ENCODE measurements at places on chromosomes 1 and 21.

GRCh38 chr1:57156907-57157306 lies 191.1 kb upstream of the C8B start:
- no peak for DNase-seq

DNA sequence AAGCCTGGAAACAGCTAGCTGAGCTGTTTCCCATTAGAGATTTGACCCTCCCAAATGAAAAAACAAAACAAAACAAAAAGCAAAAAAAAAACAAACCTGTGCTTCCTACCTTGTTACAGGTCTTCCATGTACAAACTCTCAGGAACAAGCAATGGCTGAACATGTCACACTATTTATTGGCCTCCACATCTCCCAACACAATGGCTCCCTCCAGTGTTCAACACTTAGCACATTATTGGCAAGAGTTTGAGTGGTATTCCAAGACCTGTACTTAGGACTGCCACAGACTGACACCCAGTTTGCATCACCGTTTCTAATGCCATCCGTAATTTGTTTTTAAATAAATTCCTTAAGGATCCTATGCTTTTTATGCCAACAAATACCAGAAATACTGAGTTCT lies 195.0 kb upstream of the OLFM3 start:
- no peak for DNase-seq

- no peak for DNase-seq
Measured at GRCh38 chr21:45290948-45291612, 3.4 kb upstream of the POFUT2 start.

- peak; percentile 54 for DNase-seq
Measured at GRCh38 chr1:43367026-43367903, 546 bp downstream of the ELOVL1 start.

DNA sequence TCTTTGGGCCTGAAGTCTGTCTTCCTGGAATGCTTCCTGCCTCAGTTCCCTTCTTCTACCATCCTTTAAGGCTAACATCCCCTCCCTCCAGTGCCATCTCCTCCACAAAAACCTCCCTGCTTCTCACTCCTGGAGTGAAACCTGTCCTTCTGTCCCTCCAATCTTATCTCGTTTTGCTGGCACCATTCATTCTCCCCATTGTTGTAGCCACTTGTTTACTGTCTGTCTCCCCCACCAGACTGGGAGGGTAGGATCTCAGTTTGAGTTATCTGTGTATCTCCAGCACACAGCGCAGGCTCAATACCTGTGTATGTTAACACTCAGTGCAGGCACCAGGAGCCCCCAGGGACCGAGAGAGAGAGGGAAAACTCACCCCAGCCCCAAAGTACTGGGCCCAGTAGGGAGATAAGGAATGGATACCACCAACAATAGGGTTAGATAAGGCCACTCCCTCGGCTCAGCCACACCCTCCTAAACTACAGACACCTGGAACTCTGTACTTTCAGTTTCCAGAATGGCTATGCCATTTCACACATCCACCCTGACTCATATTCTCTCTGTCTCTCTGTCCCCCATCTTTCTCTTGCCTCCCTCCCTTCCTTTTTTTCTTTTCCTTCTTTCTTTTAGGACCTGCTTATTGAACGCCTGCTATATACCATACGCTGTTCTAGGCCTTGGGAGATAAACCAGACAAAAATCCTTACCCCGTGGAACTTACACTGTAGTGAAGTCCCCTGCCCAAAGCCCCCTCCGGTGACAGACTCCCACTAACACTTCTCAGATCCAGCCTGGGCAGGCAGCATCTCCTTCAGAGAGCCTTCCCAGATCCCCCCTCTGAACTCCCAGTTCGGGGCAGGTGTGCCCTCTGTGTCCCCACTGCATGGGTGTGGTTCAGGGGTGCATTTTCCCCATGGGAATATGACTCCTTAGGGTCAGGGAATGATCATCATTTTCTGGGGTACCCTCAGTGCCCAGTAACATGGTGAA lies 3.3 kb upstream of the SSBP3 start:
- no peak for DNase-seq

DNA sequence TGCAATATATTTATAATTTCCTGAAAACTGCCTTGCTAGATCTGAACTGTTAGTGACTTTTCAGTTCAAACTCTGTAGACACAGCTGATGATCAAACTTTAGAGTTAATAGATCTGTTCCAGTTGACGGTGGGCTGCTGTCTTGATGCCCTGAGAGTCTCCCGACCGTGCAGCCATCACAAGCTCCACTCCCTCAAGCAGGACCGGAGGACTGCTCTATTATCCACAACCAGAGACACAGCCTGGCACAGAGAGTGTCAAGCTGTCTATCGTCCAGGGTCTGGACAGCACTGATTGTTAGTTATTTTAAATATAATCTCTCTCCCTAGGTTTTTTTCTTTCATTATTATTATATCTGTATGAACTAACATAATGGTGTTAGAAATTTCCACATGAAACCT lies 8.0 kb downstream of the CHODL start:
- DNase-seq: no peak

- DNase-seq: no peak
Measured at GRCh38 chr1:236351875-236352573, 42.1 kb upstream of the EDARADD start.

DNA sequence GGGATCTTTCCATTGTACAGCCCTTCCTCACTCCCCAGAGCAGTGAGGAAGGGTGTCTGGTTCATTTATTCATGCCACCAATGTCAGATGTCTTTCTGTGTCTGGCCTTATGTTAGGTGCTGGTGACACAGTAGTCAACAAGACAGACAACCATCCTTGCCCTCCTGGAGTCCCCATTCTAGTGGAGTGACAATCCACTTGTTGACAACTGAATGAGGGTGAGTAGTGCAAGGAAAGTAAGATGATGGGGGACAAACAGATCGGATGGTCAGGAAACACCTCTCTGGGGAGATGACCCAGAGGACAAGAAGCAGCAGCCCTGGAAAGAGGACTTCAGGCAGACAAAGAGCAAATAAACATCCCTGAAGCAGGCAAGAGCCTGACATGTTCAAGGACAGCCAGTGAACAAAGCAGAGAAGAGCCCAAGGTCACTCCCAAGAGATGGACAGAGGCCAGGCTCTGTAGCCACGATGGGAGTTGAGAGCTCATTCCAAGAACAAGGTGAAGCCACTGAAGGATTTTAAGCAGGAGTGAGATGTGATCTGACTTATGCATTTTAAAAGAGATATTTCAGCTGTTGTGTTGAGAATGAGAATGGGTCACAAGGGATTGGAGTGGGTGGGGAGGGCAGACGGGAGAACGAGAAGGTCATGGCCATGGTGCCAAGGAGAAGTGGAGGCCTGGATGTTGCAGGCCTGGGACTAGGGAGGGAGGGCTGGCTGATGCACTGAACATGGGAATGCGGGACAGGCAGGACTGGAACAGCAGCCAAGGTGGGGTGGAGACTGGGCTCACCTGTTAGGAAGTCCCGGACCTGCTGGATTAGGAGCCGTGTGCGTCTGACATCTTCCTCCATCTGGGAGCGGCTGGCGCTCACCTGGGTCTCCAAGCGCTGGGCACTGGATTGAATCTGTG lies 30.2 kb downstream of the LAMB3 start:
- no peak for DNase-seq

GRCh38 chr1:20281801-20282200 lies 8.9 kb upstream of the VWA5B1 start:
- DNase-seq: no peak

- no peak for DNase-seq
Measured at GRCh38 chr1:205569411-205570172, 62.2 kb downstream of the ELK4 start.

DNA sequence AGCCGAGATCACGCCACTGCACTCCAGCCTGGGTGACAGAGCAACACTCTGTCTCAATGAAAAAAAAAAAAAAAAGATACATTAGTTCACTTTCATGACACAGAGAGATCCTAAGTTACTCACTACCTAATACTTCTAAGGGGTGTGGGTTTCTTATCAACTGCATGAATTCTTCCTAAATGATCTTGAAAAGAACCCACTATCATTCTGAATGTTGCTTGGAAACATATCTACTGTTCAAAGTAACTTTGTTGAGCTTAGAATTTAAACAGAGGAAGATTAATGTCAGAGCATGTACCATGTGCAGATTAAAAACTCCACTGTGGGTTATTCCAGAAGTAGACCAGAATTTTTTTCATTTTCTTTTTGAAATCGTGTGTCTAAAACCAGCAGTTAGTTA lies 241.5 kb downstream of the LTN1 start:
- no peak for DNase-seq

DNA sequence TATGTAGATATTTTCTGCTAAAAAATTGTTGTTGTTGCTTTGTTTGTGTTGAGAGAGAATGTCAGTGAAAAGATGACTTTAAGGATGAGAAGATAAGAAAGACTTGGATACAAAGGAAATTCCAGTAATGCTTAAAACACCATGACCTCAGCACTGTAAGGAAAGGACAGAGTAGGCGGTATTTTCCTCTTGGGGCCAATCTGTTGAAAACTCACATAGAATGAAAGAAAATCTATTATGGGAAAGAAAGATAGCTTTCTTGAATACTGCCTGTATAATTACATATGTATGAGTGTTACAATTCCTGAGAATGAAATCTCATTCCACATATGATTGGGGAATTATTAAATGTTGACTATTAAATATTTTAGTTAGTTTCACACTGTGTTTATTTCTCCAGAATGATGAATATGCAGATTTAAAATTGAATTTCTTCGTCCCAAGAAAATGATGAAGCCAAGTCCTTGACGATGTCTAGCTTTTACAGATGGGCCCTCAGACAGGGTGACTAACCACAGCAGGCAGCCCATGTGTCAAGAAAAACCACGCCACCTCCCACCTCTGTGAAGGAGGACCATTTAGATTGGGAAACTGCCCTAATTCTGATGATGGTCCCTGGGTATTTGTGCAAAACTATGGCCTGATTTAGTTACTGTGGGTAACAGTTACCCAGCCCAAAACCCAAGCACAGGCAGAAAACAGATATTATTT lies 49.7 kb upstream of the LMO4 start:
- no peak for DNase-seq

DNA sequence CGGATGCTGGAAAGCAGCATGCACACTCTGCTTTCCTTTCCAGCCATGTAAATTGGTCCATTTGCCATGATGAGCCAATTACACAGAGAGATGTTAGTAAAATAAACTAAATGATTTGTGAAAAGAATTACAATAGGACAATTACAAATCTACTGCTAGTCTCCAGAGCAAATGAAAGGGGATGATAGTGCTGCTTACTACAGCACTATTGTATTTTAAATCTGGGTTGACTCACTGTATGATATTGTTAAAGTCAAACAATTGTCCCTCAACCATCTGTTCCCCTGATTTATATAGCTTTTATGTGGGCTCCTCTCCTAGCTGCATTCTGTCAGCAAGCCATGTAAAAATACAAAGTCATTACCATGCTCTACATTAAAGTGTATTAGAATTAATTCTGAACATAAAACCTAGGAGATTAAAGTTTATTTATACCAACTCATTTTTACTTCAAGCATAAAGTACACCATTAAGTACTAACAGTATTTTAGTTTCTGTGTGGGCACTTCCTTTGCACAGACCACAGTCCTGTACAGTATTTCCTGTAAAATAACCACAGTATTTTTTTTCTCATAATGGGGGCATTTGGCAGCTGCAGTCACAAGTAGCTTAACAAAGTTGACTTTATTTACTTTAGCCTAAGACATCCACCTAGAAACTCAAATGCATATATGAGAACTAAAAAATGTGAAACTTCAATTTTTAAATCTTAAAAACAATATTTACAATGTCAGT lies 135.8 kb downstream of the VAV3 start:
- DNase-seq: no peak

GRCh38 chr1:52601991-52602855 lies at the start of gene GPX7:
TSS of gene GPX7 (plus strand) at chr1:52602371. CDS start at chr1:52602410, 39 bp downstream.
- peak; percentile 63 for DNase-seq

GRCh38 chr1:189656628-189657530 lies 820.8 kb downstream of the BRINP3 start:
- DNase-seq: no peak

DNA sequence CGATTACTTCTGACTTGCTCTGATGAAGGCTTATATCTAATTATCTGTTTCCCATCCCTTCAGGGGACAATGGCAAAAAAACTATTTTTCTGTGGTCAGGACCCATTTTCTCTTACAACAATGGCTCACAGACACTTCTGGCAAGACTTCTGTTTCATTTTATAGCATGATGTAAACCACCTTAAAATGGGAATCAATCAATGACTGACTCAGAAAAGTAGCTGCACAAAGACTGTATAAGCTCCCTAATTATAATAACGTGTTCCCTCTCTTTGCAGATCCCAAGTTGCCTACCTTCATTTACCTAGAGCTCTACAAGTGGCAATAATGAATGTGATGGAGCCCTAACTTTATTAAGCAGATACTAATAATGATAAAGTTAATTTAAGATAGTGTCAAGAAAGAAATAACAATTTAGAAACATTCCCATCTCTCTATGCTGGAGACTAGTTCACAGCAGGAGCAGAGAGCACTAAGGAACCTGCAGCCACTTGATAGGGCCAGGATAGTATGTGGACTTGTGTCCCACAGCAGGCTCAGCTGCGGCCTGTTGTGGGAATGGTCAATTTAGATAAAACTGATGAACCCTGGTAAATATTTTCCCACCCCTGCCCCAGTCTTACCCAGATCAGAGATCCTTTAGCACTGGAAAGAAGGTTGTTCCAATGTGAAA lies 538 bp downstream of the GBP2 start:
- DNase-seq: no peak

GRCh38 chr1:223348439-223348838 lies 15.5 kb downstream of the SUSD4 start:
- DNase-seq: no peak

GRCh38 chr21:14712121-14712715 lies 166.1 kb upstream of the SAMSN1 start:
- no peak for DNase-seq

- no peak for DNase-seq
Measured at GRCh38 chr21:21247424-21247823, 249.2 kb downstream of the NCAM2 start.

DNA sequence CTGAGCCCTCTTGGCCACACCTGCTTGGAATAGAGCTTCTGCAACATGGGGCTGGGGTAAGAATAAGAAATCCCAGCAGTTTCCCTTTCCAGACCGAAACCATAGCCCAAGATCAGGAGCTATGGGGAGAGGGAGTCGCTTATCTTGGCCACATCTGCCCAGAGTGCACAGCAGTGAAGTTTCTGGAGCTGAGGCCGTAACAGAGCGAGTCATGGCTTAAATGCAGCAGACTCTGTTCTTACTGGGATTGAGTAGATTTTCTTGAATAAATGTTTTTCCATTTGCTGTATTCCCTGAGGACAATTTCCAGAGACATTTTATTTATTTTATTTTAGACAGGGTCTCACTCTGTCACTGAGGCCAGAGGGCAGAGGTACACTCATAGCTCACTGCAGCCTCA lies 33.5 kb downstream of the CFAP57 start:
- no peak for DNase-seq

- no peak for DNase-seq
Measured at GRCh38 chr1:28045777-28046176, 42.6 kb downstream of the EYA3 start.

GRCh38 chr1:41812453-41812852 lies 106.3 kb downstream of the HIVEP3 start:
- DNase-seq: peak; percentile 69
